Mucosa of descending colon (tissue), 3 donors: ENCODE measurements at places on chromosomes 4 and X. TPM values are rescaled to one million over a fixed set of nuclear protein-coding genes. Genes with fewer than 3 reads are reported as not detected.

DNA sequence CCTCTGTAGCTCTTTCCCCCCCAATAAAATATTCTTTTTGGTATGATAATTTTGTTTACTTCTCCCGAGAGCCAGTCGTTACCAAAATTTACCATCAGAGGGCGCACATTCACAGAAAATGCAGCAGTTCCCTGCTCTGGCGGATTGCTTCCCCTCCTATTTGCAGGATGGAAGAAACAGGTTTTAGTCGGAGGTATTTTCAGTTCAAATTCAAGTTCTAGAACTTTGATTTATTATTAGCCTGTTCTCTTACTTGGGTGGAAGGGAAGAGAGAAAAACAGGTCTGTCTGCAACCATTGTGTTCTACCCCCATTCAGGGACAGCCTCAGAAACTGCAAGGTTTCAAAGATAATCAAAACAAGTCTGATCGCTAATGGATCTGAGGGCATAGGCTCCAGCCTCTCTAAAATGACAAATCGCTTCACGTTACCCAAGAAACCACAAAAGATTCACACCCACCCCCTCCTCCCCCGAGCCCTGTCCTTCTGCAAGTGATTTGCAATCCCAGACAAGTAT is 263.8 kb upstream of the RPS6KA3 start:
- DNase-seq = no peak

- DNase-seq = no peak
Observed at GRCh38 chrX:51837451-51837850, 56.0 kb upstream of the MAGED1 start.

The SLC10A6 gene
- 0.43 TPM for total RNA-seq

The SLC2A9 gene
- 8.1 TPM for total RNA-seq

GRCh38 chr4:152676052-152676854 is 3.5 kb downstream of the TMEM154 start:
- DNase-seq = no peak

GRCh38 chr4:178414881-178415446 is 972.7 kb upstream of the AGA start:
- DNase-seq = no peak

DNA sequence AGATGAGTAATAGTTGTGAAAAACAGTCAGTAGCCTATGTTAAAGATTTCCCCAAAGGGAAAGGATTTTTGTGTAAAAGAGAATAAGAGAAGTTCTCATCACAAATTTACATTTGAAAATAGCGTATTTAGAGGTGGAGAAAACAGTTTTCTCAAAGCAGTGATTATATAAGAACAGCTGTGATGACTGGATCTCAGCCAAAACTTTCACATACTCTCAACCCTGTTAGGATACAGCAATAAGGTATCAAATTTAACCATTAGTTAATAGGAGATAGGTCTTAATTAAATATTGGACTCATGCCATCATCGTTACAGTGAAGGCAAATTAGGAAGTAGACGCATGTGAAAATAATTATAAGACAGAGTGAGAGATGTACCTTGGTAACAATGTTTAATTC is 622.7 kb downstream of the PCDH18 start:
- DNase-seq = no peak

GRCh38 chr4:161721947-161722346 is 441.9 kb downstream of the FSTL5 start:
- DNase-seq = no peak

- DNase-seq = peak; percentile 36
Observed at GRCh38 chrX:135425026-135425965, 3.6 kb downstream of the SMIM10L2A start.

DNA sequence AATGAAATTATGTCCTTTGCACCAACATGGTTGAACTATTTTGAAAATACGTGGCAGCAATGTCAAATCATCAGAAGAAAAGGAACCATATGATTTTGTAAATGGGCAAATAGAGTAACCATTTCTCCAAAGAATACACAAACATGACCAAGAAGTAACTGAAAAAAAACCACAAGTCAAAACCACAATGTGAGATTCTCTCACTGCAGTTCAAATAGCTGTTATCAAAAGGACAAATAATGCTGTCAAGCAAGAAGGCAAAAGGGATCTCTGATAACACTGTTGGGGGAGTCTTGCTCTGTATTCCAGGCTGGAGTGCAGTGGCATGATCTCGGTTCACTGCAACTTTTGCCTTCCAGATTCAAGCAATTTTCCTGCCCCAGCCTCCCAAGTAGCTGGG is 280.8 kb upstream of the ZCCHC13 start:
- no peak for DNase-seq

DNA sequence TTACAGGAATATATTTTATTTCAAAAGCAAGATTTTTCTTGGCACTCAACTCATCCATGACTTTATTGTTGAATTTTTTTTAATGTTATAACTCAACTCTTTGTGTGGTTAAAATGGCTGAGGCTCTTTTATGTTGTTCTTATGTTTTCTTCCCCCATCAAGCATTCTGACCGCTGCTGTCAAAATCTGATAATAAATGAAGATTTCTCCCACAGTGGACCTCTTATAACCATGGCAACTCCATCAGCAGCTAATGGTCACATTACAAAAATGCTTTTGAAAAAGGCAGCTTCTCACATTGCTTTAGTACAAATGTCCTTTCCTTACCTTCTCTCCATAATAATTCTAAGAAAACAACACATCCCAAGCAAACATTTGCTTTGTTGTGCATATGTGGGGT is 96.0 kb upstream of the ATOH1 start:
- no peak for DNase-seq

The SSX4B gene
- not detected for total RNA-seq

The OTUD6A gene
- not detected for total RNA-seq

GRCh38 chr4:120526033-120526432 is 396.5 kb downstream of the PRDM5 start:
- no peak for DNase-seq

The NXF2 gene
- total RNA-seq = not detected

DNA sequence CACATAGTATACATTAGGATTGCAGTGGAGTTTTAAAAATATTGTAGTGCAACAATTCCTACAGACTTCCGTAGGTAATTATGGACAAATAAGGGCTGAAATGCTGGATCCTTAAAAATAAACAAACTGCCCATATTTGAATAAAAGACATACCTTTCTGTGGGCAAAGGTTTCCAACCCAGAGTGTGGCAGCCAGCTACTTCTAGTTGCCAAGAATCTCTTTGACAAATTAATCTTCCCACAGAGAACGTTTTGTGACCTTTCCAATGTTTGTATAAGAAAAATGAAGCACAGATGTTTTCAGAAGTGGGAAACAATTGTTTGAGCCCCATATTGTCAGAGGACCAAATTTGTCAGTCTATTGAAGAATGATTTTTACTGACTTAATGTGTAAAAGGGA is 21.1 kb downstream of the GRPR start:
- DNase-seq = no peak

DNA sequence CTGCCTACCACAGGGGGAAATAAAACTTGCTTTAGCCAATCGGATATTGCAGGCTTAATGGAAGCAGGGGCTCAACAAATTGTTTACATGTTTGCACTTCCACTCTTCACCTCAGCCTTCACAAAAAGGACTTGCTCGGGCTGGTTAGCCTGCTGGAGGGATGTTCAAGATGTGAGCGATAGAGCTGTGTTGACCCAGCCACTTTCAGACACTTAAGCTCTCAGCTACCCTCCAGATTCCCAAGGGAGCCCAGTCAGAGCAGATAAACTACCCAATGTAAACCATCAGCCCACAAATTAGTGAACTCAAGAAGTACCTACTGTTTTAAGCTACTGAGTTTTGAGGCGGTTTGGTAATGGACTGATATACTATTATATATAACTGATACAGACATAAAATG is 508.4 kb upstream of the FTHL17 start:
- no peak for DNase-seq

DNA sequence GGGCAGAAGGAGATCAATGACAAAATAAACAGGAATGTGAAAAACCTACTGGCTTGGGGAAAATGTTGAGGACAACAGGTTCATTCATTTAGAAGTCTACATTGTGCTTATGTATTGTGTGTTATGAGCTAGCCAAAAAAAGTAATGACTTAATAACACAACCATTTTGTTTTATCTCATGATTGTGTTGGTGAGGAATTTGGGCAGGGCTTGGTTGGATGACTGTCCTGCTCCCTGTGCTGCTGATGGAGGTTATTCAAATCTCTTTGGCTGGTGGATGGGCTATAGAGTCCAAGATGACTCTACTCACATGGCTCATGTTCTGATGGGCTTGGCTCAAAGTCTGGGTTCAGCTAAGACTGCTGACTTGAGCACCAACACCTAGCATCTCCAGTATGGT is 116.3 kb downstream of the HS3ST1 start:
- DNase-seq = no peak

The HSFX4 gene
- total RNA-seq = not detected
